Right cardiac atrium (tissue), 5 donors: ENCODE measurements at places on chromosomes 2 and 18. TPM values are rescaled to one million over a fixed set of nuclear protein-coding genes. Genes with fewer than 3 reads are reported as not detected.

CFAP65 gene
- total RNA-seq, result not detected

- peak; percentile 23 for DNase-seq
Measured at GRCh38 chr2:183490914-183491313, 366.7 kb downstream of the NUP35 start.

RNF125 gene
- 2.4 TPM for total RNA-seq

DNA sequence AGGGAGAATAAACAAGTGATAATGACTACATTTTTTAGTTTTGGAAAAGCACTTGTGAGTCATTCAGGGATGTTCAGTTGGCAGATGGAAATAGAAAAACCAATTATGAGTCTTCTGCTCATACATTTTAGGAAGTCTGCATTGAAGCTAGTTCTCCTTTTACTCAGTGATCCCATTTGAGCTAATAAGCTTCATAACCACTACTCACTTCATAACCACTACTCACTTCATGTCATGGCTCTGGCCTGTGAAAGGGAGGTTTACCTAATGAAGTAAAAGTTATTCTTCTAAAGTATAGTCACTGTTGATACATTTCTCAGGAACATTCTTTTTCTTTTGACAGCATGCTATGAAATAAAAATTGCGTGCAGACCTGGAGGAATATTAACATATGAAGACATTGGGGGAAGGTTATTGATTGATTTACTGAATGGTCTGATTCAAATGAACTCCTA lies 948.7 kb downstream of the TSN start:
- DNase-seq, result no peak

PNPT1 gene
- total RNA-seq, result 22.4 TPM

DNA sequence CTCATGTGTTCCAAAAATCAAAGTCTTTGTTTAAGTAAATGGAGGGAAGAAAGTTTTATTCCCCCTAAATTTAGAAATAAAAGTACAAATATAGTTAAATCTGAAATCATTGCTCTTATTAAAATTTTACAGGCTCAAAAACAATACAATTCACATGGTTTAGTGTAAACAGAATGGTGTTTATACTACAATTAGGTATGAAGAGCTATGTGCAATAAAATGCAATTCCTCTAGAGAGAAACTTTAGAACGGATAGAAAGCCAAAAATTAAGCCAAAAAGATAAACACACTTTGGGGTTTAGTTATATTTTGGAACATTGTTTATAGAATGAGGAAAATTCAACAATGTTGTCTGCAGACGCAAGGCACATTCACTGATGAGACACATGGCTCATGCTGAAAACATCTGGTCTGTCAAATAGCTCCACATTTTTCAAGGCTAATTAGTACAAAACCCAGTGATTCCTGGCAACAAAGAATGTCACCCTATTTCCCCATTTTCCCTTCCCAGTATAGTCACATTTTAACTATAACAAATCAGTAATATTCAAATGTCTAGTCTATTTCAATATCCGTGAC lies 103.3 kb downstream of the EXOC6B start:
- no peak for DNase-seq
